ENCODE measurements at places on chromosomes 16 and 17. TPM values are rescaled to one million over a fixed set of nuclear protein-coding genes. Genes with fewer than 3 reads are reported as not detected.

The ZNF830 gene
- 8.6 TPM for total RNA-seq

The KRTAP9-4 gene
- total RNA-seq: not detected

The TEKT1 gene
- not detected for total RNA-seq

The HAP1 gene
- total RNA-seq: 0.52 TPM

DNA sequence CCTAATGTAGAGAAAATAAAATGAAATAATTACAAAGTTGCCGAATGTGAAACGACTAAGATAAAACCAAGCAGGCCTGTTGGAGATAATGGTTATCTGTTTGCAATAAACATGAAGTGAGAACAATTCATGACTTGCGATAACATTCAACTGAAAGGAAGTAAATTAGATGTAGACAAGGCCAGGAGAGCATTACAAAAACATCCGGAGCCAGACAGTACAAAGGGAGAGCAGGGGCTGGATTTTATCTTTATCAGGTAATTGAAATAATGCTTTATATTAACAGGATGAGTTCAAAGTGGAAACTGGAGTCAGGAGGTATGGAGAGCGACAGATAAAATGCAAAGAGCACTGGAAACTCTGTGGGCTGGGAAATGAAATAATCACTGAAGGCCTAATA is 265.6 kb upstream of the GOT2 start:
- H3K36me3 ChIP-seq: no peaks in the 10 kb centered on the region
- no peaks in the 10 kb centered on the region for H3K4me1 ChIP-seq
- H3K27ac ChIP-seq: no peak overlapping the region
- DNase-seq: no peak
- H3K4me3 ChIP-seq: no peak overlapping the region
- H3K27me3 ChIP-seq: no peaks in the 10 kb centered on the region

- peaks cover 3% of the 10 kb centered on the region for H3K4me1 ChIP-seq
- no peak overlapping the region for H3K27ac ChIP-seq
- no peaks in the 10 kb centered on the region for H3K36me3 ChIP-seq
- H3K4me3 ChIP-seq: no peak overlapping the region
- H3K27me3 ChIP-seq: no peaks in the 10 kb centered on the region
Measured at GRCh38 chr17:825216-825615, 43.1 kb downstream of the MRM3 start.

DNA sequence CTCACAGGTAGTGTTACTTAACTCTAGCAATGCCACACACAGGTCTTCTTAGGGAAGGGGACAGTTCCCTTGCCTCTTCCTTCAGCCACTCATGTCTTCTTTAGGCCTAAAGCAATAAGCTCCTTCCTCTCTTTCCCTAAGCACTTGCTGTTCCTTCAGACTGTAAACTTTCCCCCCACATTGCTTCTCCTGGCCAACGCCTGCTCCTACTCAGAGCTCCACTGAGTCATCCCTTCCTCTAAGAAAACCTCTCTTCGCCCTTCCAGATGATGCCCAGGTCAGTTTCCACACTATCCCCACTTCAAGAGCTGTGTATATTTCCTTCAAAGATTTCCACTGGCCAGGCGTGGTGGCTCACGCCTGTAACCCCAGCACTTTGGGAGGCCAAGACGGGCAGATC is 12.5 kb upstream of the EPOP start:
- H3K27ac ChIP-seq: no peak overlapping the region
- H3K4me3 ChIP-seq: no peak overlapping the region
- no peaks in the 10 kb centered on the region for H3K36me3 ChIP-seq
- DNase-seq: peak; percentile 23

DNA sequence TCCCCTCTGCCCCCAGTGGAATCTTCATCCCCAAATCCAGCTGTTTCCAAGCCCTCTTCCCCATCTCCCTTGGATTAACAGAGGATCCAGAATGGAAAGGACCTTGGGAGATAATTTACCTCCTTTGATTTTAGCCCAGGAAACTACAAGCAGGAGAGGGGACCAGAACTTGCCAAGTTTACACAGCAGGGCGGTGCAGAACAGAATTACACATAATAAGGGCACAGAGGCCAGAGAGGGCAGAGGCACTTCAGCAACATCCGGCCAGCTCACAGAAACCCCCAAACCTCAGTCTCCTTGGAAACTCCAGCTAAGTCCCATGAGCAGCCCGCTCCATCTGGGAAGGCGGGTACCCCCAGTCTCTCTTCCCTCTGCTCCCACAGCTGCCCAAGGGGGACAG is 27.2 kb downstream of the PEMT start:
- H3K4me3 ChIP-seq: no peak overlapping the region
- H3K27me3 ChIP-seq: no peaks in the 10 kb centered on the region
- no peak overlapping the region for H3K27ac ChIP-seq
- H3K36me3 ChIP-seq: no peaks in the 10 kb centered on the region

DNA sequence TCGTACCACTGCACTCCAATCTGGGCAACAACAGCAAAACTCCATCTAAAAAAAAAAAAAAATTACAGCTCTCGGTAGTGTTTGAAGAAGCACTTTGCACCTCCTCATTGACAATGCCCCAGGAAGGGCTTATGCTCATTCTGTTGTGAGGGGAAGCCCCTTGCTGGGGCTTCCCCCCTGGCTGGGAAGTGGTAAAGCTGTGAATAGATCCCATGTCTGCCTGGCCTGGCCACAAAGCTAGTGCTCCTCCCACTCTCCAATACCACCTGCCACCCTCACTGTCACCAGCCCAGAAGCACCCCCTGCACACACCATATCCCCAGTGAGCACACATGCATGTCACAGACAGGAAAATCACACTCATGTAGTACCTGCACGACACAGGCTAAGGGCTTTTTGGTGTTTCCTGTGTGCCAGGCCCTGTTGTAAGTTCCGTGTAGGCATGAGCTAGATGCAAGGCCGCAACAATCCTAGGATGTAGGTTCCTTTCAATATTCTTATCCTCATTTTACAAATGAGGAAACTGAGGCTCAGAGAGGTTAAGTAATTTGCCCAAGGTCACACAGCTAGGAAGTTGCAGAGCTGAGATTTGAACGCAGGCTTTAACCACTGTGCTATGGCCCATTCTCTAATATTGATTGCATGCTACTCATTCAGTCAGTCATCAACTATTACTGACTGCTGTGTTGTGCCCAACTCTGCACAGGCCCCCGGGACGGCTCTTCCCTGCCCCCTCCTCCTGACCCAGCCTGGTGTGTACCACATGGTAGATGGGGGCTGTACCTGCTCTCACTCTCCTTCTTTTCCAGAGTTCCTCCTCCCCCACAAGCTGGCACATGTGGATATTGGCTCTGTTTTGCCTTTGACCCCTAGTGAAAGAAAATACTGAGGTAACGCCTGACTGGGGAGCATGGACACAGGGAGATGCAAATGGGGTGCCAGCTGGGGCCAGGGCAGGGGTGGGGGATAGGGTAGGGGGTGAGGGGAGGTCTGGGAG is 11.9 kb upstream of the COL1A1 start:
- H3K4me3 ChIP-seq: no peak overlapping the region
- DNase-seq: peak; percentile 28
- H3K4me1 ChIP-seq: peaks cover 67% of the 10 kb centered on the region
- no peaks in the 10 kb centered on the region for H3K36me3 ChIP-seq
- H3K27me3 ChIP-seq: no peaks in the 10 kb centered on the region

- H3K27me3 ChIP-seq: no peaks in the 10 kb centered on the region
- no peaks in the 10 kb centered on the region for H3K36me3 ChIP-seq
- H3K4me3 ChIP-seq: no peak overlapping the region
- DNase-seq: no peak
Measured at GRCh38 chr17:60303406-60304099, 88.4 kb downstream of the USP32 start.

GRCh38 chr17:46053911-46054534 is 55.0 kb downstream of the STH start:
- H3K36me3 ChIP-seq: peaks cover 14% of the 10 kb centered on the region
- no peaks in the 10 kb centered on the region for H3K27me3 ChIP-seq
- H3K4me1 ChIP-seq: peaks cover 24% of the 10 kb centered on the region
- no peak overlapping the region for H3K27ac ChIP-seq
- H3K4me3 ChIP-seq: no peak overlapping the region

All from astrocyte (in vitro differentiated cells and primary cell).